ENCODE measurements at places on chromosomes 2 and 18.
A peak's percentile ranks its signal among the peaks of the same experiment; 100 is the strongest.

- DNase-seq: peak; percentile 7
Measured at GRCh38 chr18:23135550-23136325, 453 bp downstream of the CABLES1 start.

DNA sequence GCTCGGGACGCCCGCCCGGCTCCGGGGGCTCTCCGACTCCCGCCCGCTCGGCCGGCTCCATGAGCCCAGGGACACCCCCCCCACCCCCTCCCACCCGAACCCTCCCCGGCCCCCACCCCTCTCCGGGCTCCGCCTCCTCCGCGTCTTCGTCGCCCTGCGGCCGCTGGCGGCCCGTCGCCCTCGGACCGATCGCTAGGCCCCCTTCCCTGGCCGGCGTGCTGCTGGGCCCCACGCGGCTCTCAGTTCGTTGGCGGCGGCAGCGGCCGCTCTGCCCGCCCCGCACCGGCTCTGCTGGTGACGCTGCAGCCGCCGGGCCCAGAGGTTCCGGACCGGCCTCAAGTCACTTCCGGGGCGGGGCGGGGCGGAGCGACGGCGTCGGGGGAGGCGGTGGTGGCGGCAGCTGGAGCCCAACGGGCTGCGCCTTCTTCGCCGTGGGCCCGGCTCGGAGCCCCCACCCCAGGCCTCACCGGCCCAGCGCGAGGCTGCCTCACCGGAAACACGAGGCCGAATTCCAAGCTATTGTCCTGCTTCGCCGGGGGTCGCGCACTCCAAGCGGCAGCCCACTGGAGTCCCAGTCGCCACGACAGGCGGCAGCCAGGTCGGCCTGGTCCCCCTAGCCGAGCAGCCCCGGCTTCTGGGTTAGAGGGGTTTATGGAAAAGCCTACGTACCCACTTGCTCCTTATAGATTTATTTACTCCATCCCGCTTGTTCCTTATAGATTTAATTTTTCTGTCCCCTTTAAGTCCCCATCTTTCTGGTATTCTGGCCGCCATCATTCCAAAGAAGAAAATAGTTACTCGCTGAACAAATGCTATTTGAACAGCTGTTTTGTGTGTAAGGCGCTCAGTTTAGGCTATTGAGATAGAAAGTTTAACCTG is at the start of gene PSME4:
Gene PSME4 (minus strand): TSS at position 270 of the 879 bp plus-strand sequence. CDS start 209 bp downstream, at position 61.
- peak; percentile 94 for DNase-seq

DNA sequence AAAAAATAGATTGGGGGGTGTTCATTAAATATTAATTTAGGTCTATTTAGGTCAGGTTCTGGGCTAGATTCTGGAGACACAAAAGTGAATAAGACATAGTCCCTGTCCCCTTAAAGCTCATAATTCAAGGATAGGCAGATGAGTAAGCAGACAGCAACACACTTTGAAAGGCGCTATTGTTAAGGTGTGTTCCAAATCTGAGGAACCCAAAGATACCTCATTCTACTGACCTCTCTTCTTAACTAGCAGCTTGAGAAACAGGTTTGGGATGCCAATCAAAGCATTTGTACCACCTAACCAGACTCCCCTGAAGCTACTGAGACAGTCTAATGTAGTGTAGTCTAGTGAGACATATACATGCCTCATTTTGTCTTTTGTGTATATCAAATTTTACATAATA is 34.8 kb downstream of the SEMA4F start:
- DNase-seq: no peak

DNA sequence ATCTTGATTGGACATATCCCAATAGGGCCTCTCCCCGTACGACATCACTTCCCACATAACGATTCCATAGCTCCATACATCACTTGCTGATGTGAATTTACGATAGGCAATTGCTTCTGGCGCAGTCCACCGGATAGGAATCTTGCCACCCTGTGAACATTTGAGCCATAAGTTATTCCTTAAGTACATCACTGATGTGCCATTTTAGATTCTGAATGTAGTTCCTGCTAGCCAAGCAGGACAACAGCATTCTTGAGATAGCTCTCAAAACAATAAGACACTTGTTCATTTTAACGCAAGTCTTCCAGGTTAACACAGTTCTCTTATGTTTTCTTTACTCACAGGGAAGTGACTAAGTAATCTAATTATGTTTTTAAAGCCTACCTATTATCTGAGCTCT is 138.0 kb downstream of the EPHA4 start:
- DNase-seq: no peak

DNA sequence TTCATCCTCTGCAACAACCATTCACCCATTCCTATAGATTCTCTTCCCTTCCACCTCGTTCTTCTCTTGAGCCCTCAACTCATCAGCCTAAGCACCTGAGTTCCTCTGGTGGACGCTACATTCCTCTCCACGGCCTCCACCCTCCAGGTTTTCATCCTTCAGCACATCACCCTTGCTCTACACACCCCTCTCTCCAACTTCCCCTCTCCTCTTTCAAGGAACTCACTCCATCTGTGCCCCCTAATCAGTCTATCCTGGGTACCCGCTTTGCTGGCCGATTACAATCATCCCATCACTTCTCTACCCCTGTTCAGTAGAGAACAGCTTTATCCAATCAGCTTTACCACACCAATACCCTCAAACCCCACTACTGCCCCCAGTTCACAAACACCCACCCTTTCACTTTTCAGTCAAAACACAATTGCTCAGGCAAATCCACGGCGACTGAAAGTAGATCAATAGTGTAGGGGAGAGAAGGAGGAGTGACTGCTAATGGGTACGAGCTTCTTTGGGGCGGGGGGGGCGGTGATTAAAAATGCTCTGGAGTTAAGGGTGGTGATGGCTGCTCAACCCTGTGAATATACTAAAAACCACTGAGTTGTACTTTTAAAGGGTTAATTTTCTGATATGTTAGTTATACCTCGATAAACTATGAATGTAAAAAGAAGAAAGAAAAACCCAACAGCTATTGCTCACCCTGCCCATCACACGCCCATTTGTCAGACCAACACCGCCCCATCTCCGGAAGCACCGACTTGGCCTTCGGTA is 857 bp downstream of the DYM start:
- peak; percentile 15 for DNase-seq

DNA sequence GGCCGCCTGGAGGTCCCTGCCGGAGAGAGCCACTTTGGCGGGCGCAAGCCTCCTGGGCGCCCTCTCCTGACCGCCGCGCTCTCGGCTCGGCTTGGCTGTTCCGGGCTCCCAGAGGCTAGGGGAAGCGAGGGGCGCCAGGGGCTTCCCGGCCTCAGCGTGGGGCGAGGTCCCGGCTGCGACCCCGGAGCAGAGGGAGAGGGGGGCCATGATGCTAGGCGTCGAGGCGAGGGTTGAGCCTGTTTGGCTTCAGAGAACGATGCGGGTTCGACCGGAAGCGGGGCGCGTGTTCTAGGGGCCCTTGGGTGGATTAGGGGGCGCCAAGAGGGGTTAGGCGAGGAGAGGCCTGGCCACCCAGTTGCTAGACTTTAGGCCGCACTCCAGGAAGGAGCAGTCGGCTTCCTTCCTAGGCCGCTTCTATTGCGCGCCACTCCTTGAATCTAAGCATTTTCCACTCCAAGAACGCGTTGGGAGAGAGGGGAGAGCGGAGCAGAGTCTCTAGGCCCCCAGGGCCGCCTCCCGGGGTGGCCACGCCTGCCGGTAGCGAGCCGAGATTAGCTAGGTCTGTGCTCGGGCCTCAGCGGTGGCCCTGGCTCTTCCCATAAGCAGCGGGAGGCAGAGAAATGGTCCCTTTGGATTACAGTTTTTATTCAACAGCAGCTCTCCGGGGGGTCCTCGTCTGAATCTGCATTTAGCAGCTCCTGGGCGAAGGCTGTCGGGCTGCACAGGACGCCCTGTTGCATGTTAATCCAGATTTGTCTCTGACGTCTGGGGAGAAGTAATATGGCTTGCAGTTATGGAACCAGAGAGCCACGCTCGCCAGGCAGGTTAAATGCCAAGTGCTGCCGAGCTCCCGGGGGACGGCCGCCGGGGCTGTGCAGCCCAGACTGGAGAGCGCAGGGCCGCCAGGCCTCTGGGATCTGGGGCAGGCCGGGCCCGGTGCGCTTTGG is 11.3 kb downstream of the MEIS1 start:
- DNase-seq: no peak

- no peak for DNase-seq
Measured at GRCh38 chr18:59062643-59063006, 77.1 kb upstream of the SEC11C start.

GRCh38 chr2:101251844-101252407 is 760 bp upstream of the CNOT11 start:
- no peak for DNase-seq

GRCh38 chr2:170145675-170146432 is 32.1 kb upstream of the MYO3B start:
- no peak for DNase-seq

DNA sequence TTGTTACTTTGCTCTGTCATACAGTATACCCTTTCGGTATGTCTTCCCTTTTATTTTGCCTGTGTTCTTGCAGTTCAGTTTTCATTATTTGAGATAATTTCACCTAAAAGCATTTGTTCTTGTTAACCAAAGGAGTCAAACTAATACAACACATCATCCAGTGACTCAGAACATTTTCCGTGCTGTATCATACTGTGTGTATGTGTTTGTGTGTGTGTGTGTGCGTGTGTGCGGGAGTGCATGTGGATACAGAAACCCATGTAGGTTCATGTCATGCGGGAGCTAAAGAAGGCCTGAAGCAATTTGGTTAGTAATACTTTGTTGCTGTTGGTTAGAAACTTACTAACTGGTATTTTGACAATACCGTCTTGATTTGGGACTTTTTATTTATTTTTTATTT is 60.0 kb downstream of the CEP192 start:
- DNase-seq: no peak

GRCh38 chr2:62114564-62114963 is 81.4 kb upstream of the B3GNT2 start:
- no peak for DNase-seq

DNA sequence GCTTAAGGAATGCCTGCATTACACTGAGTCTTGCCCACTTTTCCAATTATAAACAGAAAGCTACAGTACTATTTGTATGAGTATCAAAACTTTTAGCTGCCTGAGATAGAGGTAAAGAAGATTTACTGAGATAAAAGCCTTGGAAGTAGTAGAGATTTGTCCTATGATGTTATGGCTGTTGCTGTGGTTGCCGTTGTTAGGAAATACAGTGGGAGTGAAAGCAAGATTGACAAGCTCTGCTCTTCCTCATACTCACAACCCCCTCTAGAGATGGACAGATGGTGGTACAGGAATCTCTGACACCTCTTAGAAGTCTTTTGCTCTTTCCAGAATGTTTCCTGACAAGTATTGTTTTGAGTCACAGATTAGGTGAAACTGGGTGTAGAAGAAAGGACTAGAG is 242.5 kb downstream of the RPIA start:
- DNase-seq: no peak

- no peak for DNase-seq
Measured at GRCh38 chr2:146481629-146482028, 1363.2 kb upstream of the ACVR2A start.

DNA sequence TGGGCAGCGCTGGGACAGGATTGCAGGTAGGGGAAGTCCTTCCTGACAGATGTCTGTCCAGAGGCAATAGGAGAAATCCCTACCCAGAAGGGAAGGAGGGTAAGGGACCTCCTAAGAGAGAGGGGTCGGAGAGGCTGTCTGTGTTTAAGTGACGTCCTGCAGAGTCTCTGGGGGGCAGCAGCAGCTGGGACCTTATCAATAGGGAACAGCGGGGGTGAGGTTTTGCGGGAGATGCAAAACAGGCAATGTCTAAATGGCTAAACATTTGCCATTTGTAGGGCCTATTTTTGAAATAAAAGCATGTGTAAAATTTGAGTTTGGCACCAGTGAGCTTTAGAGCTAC is 108.7 kb upstream of the HS6ST1 start:
- no peak for DNase-seq

- peak; percentile 97 for DNase-seq
Measured at GRCh38 chr18:11980494-11981191, 664 bp upstream of the IMPA2 start.

DNA sequence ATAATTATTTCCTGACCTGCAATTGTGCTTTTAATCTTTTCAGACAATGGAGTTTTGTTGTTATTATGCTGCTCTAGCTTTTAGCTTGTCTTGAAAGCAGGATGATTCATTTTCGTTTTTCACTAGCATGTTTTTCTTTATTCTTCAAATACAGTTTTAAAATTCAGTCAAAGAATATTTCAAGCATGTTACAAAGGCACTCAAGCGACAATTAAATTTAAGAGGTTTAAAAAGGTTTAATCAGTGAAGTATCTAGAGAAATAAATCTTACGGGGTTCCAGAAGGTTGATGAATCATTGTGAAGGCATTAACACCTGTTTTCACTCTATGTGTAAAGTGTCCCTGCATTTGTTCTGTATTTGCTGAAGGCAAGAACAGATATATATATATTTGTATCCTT is 390.7 kb upstream of the TMEFF2 start:
- no peak for DNase-seq

DNA sequence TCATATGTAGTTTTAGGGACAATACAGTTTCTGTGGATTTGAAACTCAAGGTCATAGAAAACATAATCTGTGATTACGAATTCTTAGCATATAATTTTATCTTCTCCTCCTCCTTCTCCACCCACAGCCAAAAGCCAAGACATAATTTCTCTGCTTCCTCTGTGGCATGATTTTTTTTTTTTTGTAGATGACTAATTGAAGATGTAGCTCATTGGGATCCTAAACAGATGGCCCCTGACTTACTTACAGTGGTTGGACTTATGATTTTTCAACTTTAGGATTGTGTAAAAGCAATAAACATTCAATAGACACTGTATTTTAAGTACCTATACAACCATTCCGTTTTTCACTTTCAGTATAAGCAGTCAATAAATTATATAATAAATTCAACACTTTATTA is 42.3 kb downstream of the FSIP2 start:
- no peak for DNase-seq

DNA sequence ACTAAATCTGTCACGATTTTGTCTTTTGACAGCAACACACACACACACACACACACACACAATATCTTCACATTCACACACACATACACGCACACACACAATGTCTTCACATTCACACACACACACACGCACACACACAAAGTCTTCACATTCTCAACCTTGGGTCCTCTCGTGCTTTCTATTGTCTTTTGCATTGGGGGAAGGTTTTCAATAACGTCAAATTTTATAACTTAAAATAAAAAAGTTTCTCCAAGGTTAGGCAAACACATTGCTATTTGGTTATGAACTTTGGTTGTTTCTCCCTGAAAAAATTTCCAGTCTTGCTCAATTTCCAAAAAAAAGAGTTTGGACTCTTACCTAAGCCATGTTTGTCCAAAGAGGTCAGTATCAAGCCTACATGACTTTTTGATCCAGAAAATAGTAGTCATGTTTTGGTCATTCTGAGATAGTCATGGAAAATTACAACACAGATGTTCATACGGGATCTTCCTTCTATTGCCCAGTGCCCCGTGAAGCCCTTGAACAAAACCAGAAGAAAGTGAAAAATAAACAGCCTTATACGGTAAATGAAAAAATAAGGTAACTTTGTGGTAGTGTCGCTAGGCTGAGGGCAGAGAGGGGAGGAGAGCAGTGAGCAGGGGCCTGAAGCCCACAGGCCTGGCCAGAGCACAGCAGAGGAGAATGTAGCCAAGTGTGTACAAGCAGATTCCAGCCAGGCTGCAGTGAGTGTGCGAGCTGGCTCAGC is 542.8 kb upstream of the ID2 start:
- no peak for DNase-seq

- DNase-seq: no peak
Measured at GRCh38 chr18:61847164-61847791, 45.5 kb downstream of the RNF152 start.
